ENCODE measurements at places on chromosomes 6 and 20. TPM values are rescaled to one million over a fixed set of nuclear protein-coding genes. Genes with fewer than 3 reads are reported as not detected.

PEX6 gene
- total RNA-seq: 13.4 TPM

DLK2 gene
- total RNA-seq: not detected

OPRM1 gene
- not detected for total RNA-seq

SYNDIG1 gene
- 0.77 TPM for total RNA-seq

SLPI gene
- 16.5 TPM for total RNA-seq

PACSIN1 gene
- not detected for total RNA-seq

RAB44 gene
- total RNA-seq: 0.35 TPM

SNAI1 gene
- total RNA-seq: 19.1 TPM

NFATC2 gene
- total RNA-seq: 9.3 TPM

Measured in mesenteric fat pad (tissue), 1 donor.